ENCODE measurements at places on chromosomes 6 and 20.

DNA sequence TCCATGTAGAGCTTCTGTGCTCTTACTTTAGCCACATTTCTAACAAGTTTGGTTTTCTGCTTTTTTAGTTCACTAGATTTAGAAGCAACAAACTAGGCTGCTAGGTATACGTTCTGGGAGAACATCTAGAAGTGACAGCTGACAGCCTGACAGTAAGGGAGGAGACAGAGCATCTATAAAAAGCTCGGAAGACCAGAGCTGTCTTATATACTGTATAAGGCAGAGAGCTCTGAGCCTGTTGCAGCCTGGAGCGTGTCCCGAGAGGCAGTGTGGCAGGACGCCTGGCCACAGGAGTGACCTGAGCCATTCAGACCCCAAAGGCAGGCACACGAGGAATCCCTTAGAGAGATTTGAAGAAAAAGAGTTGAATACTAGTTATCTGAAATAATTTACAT is 24.6 kb downstream of the PPP1R14C start:
- no peak for DNase-seq

DNA sequence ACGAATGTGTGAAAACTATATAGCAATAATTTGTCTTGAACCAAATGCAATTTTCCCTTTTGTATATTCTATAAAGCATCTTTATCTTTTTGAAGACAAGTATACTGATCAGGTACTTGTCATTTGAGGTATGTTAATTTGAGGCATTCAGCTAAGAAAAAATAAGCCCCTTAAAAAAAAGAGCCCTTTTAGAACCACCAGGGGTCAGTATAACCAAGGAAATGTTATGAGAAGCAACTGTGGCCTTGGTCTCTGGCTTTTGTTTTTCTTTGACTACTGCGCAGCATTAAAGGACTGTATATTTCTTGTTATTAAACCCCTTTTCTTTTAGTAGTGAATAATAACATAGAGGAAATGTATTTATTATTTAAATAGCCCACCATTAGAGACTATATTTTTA is 43.1 kb downstream of the CD109 start:
- DNase-seq, result no peak

DNA sequence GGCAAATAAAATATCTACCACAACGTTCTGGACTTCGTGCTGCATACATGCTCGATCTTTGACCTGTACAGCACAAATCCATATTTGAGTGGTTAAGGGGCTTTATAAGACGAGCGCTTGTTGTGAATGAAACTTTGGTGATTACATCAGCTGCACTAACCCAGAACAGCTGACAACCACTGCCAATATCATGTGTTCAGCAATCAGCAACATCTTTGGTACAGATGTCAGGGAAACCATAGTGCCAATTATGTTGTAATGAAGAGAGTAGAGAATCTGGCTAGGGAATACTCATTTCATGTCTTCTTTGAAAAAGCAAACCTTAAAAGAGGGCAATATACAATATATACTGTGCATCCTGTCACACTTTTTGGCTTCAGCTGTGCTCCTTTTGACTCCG is 188.6 kb upstream of the NT5E start:
- DNase-seq, result no peak

DNA sequence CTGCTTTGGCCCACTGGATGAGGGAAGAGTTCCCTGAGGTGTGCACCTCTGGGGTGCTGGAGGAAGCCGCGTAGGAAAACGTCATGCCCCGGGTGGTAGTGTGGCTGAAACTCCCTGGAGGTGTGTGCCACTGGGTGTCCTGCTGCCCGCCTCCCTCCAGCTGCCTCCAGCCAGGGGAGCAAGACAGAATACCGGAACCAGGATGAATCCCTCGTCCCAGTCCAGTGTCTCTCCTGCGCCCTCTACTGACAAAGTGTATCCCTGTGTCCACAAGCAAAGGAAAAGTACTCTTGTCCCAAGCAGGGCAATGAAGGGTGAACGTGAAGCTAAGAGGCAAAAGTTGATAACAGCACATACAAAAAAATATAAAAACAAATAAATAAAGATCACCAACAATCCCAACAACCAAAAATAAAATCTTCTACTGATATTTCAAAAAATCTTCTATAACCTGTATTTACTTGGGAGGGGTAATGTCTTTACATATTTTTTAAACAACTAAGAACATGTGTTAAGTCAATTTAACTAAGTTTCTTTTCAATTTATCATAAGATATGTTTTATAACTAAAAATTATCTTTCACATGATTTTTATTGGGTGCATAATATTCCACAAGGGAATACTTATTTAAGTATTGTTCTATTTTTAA is 437.6 kb downstream of the MAFB start:
- no peak for DNase-seq

DNA sequence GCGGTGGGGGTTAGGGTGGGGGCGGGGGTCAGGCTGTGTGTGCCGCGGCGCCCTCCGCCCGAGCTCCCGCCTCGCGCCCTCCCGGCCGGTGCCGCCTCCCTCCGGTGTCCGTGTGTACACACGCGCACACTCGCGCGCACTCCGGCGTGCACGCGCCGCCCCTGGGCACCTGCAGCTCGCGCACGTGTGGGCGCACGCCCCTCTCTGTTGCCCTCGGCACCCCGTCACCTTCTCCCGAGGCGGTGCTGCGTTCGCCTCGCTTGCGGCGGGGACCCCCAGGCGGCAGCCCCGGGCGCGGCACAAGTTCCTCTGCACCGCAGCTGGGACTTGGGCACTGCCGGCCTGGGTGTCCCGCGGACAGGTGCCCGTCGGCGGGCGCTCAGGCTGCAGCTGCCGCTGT is 525 bp downstream of the MACROD2 start:
- no peak for DNase-seq

DNA sequence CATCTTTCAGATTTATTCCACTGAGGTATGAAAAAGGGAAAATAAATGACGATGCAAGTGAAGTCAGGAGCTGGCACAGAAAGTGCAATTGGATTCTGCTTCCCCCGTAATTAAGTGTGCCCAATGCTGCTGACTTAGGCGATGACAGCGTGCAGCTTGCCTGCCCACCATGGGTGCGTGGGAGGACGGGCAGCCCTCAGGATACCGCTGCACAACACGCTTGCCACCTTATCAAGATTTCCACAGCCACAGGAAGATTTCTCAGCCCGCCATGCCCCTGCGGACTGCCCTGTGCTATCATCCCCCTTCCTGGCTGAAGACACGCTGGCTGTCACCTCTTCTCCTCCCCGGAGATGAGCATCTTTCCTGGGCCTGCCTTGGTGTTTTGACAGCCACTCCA is 103.3 kb upstream of the BACH2 start:
- DNase-seq, result no peak

- DNase-seq, result peak; percentile 21
Observed at GRCh38 chr20:46752728-46753127, 43.3 kb downstream of the SLC2A10 start.

GRCh38 chr6:161257793-161258457 is 15.9 kb downstream of the AGPAT4 start:
- DNase-seq, result no peak

- DNase-seq, result peak; percentile 44
Observed at GRCh38 chr6:149190224-149190831, 127.2 kb upstream of the TAB2 start.

- no peak for DNase-seq
Observed at GRCh38 chr6:25472906-25473305, 179.1 kb upstream of the SCGN start.

DNA sequence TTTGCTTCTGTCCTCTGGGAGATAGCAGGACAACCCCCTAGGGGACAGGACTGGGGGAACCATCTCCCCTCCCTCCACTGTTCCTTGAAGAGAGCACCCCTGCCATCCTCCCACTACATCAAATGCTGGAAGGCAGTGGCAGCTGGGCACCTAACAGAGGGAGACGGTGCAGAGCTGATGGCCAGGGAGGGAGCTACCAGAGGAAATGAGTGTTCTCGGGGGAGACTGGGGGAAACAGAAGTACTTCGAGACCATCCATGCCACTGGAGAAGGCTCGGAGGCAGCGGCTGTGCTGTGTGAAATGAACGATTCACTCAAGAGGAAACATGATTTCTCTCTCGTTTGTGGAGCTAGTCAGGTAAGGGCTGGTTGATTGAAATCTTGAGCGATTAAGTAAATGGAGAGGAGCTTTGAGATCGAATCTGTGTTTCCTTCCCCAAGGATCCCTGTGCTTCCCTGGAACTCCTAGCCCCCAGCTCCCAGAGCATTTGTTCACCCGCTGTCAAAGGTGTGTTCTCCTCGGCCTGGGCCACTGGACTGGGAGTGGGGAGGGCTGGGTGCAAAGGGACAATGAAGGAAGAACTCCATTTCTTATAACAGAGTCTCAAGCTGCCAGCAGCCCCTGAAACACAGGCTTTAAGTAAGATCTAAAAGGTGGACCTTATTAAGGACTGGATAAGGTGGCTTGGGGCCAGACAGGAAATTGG is 261.3 kb upstream of the MOCS1 start:
- DNase-seq, result no peak

DNA sequence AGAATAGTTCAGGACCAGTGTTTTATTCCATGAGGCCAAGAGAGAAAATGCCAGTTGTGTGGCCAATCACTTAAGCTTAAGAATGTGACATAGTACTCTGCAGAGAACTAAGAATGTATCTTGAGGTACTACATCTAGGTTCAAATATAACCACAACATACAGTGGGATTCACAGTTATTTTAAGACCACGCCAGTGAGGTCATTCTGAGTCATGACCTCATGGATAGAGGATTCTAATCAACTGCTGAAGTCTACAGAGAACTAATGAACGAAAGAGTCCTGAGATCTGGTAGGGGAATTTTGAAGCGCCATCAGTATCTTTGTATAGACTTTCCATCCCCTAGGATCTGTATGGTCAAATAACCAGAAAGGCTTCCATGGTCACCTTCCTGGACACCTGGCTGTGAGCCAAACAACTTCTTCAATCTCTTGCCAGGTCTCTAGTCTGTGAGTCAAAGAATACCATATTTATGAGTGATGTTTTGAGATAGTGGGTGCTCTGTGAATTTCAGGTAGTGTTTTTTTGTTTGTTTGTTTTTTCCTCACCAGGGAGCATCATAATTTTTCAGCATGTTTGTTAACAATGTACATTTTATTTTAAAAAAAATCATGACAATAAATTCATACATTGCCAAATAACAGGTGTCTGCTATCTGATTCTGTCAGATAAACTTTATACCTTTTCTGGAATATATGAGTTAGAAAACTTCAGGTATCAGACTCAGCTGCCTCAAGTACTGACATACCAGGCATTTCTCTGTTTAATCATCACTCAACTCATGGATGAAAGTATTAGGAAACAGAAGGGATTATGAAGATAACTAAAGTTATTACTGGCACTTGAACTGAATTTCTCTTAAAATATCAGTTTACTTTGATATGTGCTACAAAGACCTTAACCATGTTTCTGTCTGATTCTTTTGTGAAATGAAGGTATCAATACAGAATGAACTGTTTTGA is 217.9 kb downstream of the PLCB4 start:
- no peak for DNase-seq

DNA sequence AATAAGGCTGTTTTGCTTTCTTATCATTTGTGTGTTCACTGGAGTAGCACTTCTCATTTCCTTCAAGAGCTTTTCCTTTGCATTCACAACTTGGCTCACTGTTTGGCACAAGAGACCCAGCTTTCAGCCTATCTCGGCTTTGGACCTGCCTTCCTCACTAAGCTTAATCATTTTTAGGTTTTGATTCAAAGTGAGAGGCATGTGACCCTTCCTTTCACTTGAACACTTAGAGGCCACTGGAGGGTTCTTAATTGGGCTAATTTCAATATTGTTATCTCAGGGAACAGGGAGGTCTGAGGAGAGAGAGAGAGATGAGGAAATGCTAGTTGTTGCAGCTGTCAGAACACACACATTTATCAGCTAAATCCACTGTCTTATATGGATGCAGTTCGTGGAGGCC is 82.9 kb upstream of the SCAF8 start:
- no peak for DNase-seq

- no peak for DNase-seq
Observed at GRCh38 chr20:59438201-59438600, 137.8 kb downstream of the EDN3 start.

- no peak for DNase-seq
Observed at GRCh38 chr6:4932228-4932903, 71.5 kb downstream of the RPP40 start.

- no peak for DNase-seq
Observed at GRCh38 chr6:162942866-162943265, 215.1 kb downstream of the PACRG start.

DNA sequence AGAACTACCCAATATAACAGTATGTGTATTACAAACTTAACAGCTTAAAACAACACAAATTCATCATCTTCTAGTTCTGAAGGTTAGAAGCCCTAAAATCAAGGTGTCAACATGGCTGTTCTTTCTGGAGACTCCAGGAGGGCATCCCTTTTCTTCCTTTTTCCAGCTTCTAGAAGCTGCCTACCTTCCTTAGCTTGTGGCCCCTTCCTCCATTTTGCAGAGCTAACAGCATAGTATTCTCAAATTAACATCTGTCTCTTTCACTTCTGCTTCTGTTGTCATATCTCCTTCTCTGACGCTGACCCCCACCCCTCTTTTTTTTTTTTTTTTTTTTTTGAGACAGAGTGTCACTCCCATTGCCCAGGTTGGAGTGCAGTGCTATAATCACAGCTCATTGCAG is 52.8 kb upstream of the AKIRIN2 start:
- no peak for DNase-seq

GRCh38 chr6:155561257-155561965 is 105.8 kb upstream of the NOX3 start:
- no peak for DNase-seq

DNA sequence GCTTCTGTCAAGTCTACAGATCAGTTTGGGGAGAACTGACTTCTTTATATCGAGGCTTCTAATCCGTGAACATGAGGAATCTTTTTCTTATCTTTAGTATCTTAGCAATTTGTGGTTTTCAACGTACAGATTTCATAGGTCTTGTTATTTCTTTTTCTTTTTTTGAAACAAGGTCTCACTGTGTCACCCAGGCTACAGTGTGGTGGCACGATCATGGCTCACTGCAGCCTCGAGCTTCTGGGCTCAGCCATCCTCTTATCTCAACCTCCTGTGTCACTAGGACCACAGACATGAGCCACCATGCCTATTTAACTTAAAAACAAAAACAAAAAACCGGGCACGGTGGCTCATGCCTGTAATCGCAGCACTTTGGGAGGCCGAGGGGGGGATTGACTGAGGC is 29.3 kb downstream of the DNAJC5 start:
- DNase-seq, result no peak

- DNase-seq, result no peak
Observed at GRCh38 chr6:12280458-12280857, 9.7 kb upstream of the EDN1 start.

DNA sequence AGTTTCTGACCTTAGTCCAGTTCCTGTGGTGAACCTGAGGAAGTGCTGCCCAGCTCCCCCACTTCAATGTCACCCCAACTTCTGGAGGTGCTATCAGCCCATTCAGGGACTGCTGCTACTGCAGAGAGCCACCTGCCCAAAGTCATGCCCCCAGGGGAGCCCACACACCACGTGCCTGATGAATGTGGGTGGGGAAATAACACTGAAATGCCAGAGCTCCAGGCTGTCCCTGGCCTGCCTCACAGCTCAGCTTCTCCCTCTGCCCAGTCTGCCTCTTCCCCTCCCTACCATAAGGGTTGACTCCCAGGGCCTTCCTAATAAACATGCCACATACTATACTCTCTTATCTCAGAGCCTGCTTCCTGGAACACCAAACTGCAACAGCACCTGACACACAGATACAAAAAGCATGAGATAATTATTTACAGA is 276.4 kb upstream of the MOCS1 start:
- no peak for DNase-seq
